ENCODE measurements at places on chromosomes 2 and 18. TPM values are rescaled to one million over a fixed set of nuclear protein-coding genes. Genes with fewer than 3 reads are reported as not detected.

RTP5 gene
- polyA plus RNA-seq: not detected

INHA gene
- polyA plus RNA-seq: not detected

TRIM54 gene
- not detected for polyA plus RNA-seq

ZNF521 gene
- polyA plus RNA-seq: not detected

DNA sequence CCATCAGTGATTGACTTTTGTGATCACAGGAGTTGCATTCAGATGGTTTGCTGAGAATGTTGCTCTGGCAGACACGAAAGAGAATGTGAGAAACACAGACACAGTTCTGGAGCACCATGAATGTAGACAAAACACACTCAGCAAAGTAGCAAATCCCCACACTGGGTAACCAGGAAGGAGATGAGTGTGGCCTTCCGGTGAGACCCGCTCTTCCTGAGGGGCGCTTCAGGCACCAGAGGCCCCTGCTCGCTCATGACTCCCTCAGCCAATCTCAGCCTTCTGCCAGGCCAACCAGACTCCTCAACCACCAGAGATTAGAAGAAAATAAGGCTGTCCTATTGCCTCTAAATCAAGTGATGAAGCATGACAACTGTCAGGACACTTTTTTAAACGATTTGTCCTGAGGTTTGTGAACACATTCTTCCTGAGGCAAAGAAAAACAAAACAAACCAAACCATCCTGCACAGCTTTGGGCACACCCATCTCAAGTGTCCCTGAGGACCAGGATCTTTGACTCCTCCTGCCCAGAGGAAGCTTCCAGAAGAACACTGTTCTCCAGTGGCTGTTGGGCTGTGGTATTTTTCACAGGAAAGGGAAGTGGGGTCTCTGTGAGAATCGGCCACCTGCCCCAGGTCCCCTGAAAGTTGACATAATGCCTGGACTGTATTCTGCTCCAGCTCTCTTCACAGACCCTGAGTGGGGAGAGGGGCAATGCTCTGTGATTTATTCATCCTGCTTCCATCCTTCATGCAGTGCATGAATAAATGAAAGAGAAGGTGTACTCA, 152.8 kb downstream of the BCL11A start:
- no peak overlapping the region for H3K4me3 ChIP-seq
- no peaks in the 10 kb centered on the region for H3K27me3 ChIP-seq
- no peaks in the 10 kb centered on the region for H3K4me1 ChIP-seq
- H3K27ac ChIP-seq: no peak overlapping the region
- no peak for DNase-seq

GRCh38 chr18:13893418-13893760, 21.9 kb downstream of the MC2R start:
- H3K27ac ChIP-seq: no peak overlapping the region
- no peaks in the 10 kb centered on the region for H3K4me1 ChIP-seq
- no peak for DNase-seq
- no peak overlapping the region for H3K4me3 ChIP-seq

DNA sequence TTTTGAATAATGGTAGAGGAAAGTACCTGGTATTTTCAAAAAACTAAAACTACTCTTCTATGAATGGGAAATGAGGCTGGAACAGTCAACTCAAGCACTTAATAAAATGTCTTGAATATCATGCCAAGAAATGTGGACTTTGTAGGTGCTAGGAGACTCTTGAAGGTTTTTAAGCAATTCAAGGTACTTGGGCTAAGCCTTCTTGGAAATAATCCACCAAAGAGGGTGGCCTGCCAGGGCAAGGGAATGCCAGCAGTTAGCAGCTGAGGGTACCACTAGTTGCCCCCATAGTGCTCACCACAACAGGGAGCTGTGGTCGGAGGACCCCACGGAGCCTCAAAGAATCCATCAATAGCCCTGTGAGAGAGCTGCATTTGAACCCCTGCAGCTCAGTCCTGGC, 14.6 kb upstream of the ACYP2 start:
- no peaks in the 10 kb centered on the region for H3K27me3 ChIP-seq
- no peak for DNase-seq
- peaks cover 4% of the 10 kb centered on the region for H3K4me1 ChIP-seq
- no peak overlapping the region for H3K27ac ChIP-seq

DNA sequence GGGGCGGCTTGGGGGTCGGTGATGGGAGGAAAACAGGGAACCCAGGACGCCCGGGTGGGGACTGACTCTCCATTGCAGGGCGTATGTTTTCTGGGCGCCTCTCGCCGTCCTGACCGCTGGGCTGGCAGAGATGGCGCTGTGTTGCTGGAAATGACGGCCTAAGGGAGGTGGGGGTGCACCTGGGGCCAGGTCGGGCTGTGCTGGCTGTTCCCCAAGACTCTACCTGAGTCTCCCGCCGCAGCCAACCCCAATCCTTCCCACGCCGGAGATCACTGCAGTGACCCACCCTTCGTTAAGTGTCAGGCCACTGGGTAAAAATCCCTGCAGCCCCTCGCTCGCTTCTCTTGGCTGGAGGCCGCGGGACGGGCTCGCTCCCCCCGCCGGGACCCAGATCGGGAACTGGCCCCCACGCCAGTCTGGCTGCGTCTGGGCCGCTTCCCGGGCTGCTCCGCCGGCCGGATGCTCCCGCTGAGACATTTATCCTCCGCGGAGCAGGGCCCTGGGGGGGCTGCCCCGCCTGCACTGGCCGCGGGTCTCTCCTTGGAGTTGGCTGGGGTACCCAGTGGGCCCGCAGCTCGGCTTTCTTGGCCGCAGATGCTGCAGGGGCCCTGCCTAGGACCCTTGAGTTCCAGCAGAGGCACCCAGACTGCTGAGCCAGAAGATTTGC, 7.8 kb upstream of the ARMC9 start:
- H3K4me1 ChIP-seq: no peaks in the 10 kb centered on the region
- H3K4me3 ChIP-seq: no peak overlapping the region
- no peak for DNase-seq
- H3K27ac ChIP-seq: no peak overlapping the region

DNA sequence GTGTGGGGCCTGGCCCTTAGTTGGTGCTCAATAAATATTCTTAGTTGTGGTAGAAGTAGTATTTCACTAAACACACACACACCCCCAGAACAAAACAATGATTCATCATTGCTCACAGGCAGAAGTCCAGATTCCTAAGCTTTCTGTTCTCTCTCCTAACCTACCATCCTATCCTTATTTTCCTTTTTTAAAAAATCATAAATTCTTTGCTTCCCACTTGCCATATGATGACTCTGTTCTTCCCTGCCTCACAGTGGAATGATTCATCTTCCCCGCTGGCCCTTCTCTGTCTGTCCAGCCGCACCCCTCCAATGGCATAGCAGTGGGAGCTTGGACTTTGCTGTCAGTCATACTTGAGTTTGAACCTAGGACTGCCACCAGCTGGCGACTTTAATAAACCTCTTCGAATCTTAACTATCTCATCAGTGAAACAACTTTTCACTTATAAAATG, 5.2 kb downstream of the EML6 start:
- no peaks in the 10 kb centered on the region for H3K4me1 ChIP-seq
- DNase-seq: no peak
- no peak overlapping the region for H3K4me3 ChIP-seq
- H3K36me3 ChIP-seq: no peaks in the 10 kb centered on the region
- no peaks in the 10 kb centered on the region for H3K27me3 ChIP-seq
- no peak overlapping the region for H3K27ac ChIP-seq

DNA sequence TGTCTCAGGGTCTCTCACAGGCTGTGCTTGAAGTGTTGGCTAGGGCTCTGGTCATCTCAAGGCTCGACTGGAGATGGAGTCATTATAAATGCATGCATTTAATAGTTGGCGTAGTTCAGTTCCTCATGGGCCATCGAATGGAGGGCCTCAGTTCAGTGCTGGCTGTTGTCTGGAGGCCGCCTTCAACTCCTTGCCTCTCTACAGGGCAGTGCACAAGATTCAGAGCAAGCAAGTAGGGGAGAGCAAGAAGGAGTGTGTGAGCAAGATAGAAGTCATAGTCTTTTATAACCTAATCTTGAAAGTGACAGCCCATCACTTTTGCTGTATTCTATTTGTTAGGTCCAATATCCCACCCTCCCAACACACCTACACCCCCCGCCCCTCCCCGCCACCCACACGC, 137.5 kb downstream of the BABAM2 start:
- H3K27ac ChIP-seq: no peak overlapping the region
- DNase-seq: no peak
- H3K4me3 ChIP-seq: no peak overlapping the region

GRCh38 chr2:158828378-158829164, 33.5 kb downstream of the DAPL1 start:
- no peak overlapping the region for H3K4me3 ChIP-seq
- no peaks in the 10 kb centered on the region for H3K4me1 ChIP-seq
- no peak overlapping the region for H3K27ac ChIP-seq

DNA sequence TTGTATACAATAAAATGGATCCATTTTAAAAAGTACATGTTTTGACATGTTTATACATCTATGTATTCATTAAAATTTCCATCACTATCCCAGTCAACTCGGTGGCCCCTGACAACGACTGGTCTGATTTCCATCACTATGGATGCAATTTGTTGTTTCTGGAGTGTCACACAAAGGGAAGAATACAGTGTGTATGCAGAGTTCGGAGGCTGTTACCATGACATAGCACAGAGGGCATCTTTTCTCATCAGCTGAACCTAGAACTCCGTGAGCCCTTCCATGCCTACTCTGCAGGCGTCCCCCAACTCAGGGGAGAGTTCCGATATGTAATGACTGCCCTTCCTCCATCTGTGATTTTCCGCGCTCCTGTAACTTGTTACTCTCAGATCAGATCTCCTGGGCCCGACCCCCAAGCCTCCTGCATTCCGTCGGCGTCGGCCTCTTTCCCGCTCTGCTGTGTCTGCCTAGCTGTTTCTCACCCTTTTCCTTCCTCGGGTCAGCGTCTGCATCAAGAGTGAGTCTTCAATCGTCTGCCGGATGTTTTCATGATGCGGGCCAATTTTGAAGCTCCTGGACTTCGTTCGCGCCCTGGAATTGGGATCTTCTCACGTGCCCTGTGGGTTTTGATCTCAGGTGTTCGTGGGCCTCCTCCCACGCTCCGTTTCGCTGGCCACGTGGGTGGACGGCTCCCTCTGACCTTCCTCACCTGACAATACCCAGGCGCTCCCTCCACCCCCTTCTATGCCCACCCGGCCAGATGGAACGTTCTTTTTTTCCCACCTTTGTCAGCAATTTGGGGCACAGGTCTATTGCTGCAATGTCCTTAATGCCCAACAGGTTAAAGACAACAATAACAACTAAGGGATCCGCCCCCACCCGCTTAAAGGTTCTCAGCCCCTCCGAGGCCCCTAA, 161.0 kb downstream of the TWIST2 start:
- no peak overlapping the region for H3K27ac ChIP-seq
- no peak overlapping the region for H3K4me3 ChIP-seq
- H3K4me1 ChIP-seq: no peaks in the 10 kb centered on the region
- H3K27me3 ChIP-seq: no peaks in the 10 kb centered on the region

- no peaks in the 10 kb centered on the region for H3K27me3 ChIP-seq
- H3K27ac ChIP-seq: no peak overlapping the region
- H3K4me3 ChIP-seq: no peak overlapping the region
- no peaks in the 10 kb centered on the region for H3K4me1 ChIP-seq
Observed at GRCh38 chr18:49625021-49625691, 63.3 kb downstream of the LIPG start.

- H3K27me3 ChIP-seq: no peaks in the 10 kb centered on the region
- H3K4me1 ChIP-seq: peaks cover 19% of the 10 kb centered on the region
- no peak overlapping the region for H3K4me3 ChIP-seq
- no peak overlapping the region for H3K27ac ChIP-seq
Observed at GRCh38 chr18:80107426-80107825, 1.6 kb upstream of the ADNP2 start.

DNA sequence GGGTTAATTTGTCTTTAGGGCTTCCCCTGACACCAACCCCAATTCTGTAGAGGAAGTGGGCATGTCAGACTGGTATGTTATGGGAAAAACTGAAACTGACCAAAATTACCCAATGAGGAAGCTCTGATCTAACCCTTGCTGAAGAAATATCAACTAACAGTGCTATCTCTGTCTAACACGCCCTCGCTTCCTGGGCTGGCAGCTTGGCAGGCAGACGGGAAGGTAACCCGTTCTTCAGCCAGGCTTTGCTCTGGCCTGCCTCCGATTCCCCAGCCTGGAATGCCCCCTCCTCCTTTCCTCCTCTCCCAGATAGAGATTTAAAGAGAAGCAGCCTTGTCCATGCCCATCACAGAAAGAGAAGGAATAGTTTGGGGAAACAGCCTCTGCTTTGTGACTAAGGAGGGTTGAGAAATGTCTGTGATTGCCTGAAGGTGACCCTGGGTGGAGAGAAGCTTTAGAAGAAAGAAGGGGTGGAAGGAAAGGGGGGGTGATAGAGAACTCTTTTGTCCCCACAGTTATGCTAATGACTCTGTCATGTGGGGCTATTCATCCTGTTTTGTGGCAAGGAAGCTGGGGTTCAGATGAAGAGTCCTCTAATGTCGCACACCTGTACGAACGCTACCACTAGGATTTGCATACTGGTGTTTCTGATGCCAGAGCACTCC, 15.4 kb downstream of the HK2 start:
- peaks cover 68% of the 10 kb centered on the region for H3K4me1 ChIP-seq
- peak overlapping the region; percentile 68 for H3K27ac ChIP-seq
- peak; percentile 74 for DNase-seq
- no peaks in the 10 kb centered on the region for H3K27me3 ChIP-seq
- H3K4me3 ChIP-seq: peak overlapping the region; percentile 11
- H3K36me3 ChIP-seq: no peaks in the 10 kb centered on the region

GRCh38 chr2:202237787-202238233, 587 bp downstream of the SUMO1 start:
- DNase-seq: peak; percentile 13
- H3K4me1 ChIP-seq: peaks cover 11% of the 10 kb centered on the region
- H3K27me3 ChIP-seq: no peaks in the 10 kb centered on the region
- H3K4me3 ChIP-seq: peak overlapping the region; percentile 82
- peaks cover 7% of the 10 kb centered on the region for H3K36me3 ChIP-seq

DNA sequence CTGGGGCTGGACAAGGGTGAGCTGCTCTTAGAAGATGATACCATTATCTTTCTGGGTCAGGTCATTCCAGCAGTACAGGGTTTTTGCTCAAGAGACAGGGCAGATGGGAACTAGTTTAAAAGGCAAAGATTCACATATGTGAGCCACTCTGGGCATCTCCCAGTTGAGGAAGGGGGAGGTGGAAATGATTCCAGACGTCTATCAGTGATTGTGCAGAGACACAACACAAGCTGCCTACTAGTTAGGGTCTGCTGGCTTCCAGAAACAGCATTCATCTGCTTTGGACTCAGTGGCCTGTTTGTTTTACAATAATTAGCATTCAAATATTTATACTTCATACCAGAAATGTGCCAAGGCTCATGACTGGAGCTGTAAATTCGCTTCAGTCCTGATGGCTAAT, 32.3 kb downstream of the ST6GAL2 start:
- H3K4me3 ChIP-seq: no peak overlapping the region
- no peak for DNase-seq
- no peaks in the 10 kb centered on the region for H3K27me3 ChIP-seq
- no peak overlapping the region for H3K27ac ChIP-seq
- H3K4me1 ChIP-seq: no peaks in the 10 kb centered on the region

DNA sequence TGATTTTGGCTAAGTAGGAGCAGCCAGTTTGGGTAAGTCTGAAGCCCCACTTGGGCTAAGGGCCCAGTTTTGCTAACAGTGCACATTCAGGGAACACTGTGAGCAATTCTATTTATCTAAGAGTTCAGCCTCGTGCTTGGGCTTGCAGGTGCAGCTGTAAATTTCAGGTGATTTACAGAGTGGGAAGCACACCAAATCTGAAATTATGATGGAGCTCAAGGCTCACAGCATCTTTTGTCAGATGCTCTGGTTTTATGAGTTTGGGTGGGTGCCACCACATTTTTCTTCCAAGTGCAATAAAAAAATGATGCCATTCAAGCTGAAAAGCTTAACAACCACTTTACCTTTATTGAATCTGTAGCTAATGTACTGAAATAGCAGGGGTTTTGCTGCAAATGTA, 671.2 kb downstream of the LRRTM4 start:
- H3K4me1 ChIP-seq: no peaks in the 10 kb centered on the region
- no peak for DNase-seq
- no peak overlapping the region for H3K4me3 ChIP-seq
- no peaks in the 10 kb centered on the region for H3K36me3 ChIP-seq
- no peak overlapping the region for H3K27ac ChIP-seq
